Stimulated activated naive CD8-positive, alpha-beta T cell treated with anti-CD3 and anti-CD28 coated beads, Interleukin-15, Interleukin-2, amounts not matched to agents 100 U/mL and 50 U/mL, for 24 hours (primary cell): ENCODE measurements at places on chromosomes 5 and 9.

GRCh38 chr9:36441966-36442365, 41.9 kb upstream of the RNF38 start:
- DNase-seq = no peak

DNA sequence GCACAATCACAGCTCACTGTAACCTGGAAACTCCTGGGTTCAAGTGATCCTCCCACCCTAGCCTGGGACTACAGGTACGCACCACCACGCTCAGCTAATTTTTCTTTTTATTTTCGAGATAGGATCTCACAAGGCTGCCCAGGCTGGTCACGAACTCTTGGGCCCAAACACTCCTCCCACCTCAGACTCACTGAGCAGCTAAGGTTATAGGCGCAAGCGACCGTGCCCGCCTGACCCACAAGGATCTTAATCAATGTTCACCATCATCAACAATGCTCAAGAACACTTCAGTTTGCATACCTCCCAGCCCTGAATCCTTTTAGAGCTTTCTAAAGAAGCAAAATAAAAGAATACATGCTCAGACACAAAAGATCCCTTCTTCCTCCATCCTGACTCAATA, 13.2 kb downstream of the ETF1 start:
- no peak for DNase-seq

- DNase-seq = no peak
Observed at GRCh38 chr5:115875447-115875846, 33.7 kb downstream of the AP3S1 start.

DNA sequence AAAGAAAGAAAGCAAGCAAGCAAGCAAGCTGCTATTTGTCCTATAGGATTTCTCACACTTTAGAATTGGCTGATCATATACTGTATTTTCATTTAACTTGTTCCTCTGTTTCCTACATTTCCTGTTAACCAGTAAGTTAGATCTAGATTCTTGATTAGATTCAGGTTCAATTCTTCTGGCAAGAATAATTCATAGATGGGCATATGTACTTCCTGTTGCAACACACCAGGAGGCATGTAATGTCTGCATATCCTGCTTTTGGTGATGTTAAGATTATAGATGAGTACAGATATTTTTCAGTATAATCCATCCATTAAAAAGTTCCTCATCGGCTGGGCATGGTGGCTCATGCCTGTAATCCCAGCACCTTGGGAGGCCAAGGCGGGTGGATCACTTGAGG, 10.8 kb upstream of the KIF27 start:
- DNase-seq = no peak

DNA sequence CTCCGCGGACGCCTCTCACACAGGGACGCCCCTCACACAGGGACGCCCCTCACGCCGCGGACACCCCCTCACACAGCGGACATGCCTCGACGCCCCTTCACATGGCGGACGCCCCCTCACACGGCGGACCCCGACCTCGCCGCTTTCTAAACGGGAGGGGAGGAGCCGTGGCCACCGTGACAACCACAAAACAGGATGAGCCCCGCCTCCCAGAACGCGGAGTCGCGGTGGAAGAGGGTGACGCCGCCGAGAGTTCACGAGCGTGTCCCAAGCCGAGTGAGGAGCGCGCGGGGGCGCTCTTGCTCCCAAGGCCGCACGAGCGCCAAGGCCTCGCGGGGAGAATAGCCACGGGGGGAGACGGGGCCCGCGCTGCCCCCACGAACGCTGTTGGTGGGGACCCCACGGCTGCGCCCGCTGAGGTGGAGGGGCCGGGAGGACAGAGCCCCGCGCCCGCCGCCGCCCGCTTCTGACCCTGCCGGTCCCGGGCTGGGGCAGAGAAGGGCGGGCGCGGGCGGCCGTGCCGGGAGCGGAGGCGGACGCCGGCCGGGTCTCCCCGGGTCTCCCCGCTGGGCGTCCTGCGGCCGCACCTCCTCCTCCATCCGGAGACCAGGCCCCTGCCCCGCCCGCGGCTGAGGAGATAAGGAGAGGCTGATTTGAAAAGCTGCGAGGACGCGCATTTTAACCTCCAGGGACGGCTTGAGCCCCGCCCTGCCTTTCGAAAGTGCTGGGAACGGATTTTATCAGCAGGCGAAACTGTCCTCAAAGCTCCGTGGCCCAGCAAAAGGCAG, 3.9 kb upstream of the NKD2 start:
- peak; percentile 54 for DNase-seq

- no peak for DNase-seq
Observed at GRCh38 chr9:116436121-116436520, 251.0 kb upstream of the TRIM32 start.

- DNase-seq = no peak
Observed at GRCh38 chr9:121819428-121820231, 168.2 kb downstream of the DAB2IP start.
